NCI-H2081 treated with DMSO at 0.1 percent for 48 hours (cell line): ENCODE measurements at places on chromosomes 16 and 17.

DNA sequence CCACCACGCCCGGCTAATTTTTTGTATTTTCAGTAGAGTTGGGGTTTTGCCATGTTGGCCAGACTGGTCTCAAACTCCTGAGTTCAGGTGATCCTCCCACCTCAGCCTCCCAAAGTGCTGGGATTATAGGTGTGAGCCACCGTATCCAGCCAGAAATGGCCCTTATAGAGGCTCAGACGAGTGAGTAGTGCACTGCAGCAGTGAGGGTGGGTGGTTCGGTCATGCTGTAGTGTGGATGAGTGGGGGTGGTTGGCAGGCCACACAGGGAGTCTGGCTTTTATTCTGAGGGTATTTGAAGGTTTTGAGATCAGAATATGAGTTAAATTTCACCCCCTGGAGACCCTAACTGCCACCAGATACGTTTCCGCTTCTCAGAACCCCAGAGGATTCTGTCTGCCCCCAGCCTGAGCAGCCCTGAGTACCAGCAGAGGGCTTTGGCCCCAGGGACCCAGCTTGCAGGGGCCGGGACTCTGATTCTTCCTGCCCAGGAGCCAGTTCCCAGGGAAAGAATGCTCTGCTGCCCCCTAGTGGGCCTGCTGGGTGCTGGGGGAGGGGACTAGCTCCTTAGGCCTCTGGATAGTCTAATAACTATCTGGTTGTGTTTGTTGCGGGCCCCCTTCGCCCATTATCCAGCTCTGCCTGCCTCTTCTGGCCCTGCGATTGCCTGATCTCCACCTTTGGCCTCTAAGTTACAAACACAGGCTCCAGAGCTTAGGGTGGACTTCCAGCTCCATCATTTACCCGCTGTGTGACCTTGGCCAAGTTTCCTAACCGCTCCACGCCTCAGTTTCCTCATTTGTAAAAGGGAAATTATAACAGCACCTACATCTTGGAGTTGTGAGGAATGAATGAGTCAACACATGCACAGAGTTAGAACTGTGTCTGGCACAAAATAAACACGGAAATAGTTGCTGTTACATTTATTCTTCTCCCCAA lies 2.0 kb downstream of the ZNF771 start:
- no peak for DNase-seq

DNA sequence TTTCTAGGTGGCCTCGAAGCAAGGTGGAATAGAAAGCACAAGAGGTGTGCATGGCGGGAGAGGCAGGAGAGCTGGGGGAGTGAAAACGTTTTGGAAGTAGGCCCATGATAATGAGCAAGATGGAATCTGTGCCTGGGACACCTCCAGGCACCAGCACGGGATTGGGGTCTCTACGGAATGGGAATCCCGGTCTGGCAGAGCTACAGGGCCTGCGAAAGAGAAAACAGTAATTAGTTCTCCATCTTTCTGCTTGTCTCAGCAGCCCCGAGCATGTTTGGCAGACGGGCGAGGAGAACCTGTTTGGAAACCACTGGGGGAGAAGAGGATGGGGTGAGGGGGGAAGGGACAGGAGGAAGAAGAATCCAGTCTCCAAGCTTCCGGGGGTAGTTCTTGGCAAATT lies 258.7 kb downstream of the SOX9 start:
- DNase-seq, result no peak

- no peak for DNase-seq
Observed at GRCh38 chr17:49217651-49218413, 7.3 kb downstream of the ABI3 start.

DNA sequence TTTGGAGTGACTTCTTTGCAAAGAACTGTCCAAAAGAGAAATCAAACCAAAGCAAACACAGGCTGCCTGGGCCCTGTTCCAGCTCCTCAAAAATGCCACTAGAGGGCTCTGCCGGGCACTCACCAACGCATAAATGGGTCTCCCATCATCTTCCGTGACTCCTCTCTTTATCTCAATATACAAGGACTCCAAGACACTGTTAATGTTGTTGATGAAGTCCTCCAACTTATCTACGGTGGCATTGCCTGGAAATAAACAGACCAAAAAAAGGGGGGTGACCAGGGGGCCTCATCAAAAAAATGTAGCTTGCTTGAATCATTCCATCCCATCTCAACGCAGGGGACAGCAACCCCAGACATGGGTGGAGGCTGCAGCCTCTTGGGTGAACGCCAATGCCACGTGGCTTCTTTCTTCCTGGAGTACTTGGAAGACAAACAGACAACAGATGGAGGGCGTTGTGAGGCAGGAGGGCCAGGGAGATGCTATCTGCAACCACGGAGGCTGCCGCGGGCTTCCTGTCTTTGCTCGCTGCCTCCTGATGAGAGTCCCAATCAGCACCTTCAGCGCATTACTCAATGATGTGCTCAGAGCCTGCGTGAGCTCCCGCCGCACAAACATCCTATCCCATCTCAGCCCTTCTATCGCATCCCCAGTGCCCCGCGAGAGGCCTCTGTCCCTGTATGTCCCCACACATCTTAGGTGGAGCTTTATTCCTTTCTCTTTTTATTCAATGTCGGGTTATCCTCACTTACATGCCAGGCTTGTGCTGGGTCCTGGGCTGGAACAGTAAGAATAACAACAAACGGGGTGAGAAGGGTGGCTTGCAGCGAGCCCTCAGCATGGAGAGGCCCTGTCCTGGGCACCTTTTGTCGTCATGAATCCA lies 32.0 kb downstream of the KDM8 start:
- DNase-seq, result no peak

GRCh38 chr16:11276896-11277593 lies 765 bp upstream of the PRM2 start:
- no peak for DNase-seq
